ENCODE measurements at places on chromosomes 2 and 18. TPM values are rescaled to one million over a fixed set of nuclear protein-coding genes. Genes with fewer than 3 reads are reported as not detected.

The CD207 gene
- total RNA-seq, result not detected

The GEN1 gene
- 7.9 TPM for total RNA-seq

The FBXO41 gene
- total RNA-seq, result 0.83 TPM

The ICOS gene
- not detected for total RNA-seq

- DNase-seq, result peak; percentile 28
Observed at GRCh38 chr2:147844697-147845410, at the start of gene ACVR2A. Gene ACVR2A (plus strand): TSS chr2:147845029. CDS start chr2:147845153, 124 bp downstream.

GRCh38 chr2:176081376-176081836 lies 2.4 kb downstream of the EVX2 start:
- no peak for DNase-seq

GRCh38 chr2:202488671-202489070 lies 112.5 kb downstream of the BMPR2 start:
- DNase-seq, result no peak

DNA sequence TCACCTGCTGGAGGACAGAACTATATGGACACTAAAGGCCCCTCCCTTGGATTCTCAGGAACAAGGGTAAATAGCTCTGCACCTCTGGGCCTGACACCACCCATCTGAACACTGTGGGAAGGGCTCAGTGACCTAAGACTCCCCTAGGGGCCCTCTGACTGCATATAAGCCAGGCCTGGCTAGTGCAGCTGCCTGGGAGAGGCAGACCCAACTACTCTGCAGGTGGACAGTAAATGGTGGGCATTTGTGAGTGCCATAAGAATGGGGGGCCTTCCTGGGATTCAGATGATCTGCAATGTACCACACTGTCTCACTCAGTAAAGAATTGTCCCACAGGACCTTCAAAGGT lies 11.2 kb upstream of the WIPF1 start:
- DNase-seq, result no peak

- DNase-seq, result no peak
Observed at GRCh38 chr2:88123164-88123974, 4.5 kb downstream of the FABP1 start.

DNA sequence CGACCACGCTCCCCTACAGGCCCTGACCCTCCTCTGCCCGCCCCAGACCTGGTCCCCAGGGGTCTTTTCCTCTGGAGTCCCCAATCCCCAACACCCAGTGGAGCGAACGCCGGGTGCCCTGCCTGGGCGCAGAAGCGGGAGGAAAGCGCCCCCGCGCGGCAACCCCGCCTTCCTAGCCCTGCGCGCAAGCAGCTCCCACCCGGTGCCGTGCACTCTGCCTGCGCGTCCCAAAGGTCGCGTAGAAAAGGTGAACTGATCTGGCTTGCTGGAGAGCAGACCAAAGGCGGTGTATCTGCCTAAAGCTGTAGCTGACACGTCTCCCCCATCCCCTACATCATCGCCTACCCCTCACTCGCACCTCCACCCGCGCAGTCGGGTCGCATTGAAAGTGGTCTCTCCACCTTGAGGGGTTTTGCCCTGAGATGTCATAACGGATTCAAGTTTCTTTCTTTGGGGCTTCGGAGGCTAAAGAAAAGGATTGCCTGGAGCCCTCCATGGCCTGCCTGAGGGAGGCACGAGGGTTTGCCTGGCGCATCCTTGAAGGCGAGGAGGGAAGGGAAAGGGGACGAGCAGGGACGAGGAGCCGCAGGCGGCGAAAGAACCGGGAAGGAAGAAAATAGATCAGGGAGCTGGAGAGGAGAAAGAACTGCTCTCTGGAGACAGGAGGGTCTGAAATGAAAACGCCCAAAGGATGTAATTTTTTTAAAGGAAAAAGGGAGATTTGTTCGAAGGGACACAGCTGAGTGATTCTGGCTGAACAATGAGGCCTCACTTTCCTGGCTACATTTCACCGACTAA lies 5.8 kb downstream of the GAD1 start:
- DNase-seq, result no peak

DNA sequence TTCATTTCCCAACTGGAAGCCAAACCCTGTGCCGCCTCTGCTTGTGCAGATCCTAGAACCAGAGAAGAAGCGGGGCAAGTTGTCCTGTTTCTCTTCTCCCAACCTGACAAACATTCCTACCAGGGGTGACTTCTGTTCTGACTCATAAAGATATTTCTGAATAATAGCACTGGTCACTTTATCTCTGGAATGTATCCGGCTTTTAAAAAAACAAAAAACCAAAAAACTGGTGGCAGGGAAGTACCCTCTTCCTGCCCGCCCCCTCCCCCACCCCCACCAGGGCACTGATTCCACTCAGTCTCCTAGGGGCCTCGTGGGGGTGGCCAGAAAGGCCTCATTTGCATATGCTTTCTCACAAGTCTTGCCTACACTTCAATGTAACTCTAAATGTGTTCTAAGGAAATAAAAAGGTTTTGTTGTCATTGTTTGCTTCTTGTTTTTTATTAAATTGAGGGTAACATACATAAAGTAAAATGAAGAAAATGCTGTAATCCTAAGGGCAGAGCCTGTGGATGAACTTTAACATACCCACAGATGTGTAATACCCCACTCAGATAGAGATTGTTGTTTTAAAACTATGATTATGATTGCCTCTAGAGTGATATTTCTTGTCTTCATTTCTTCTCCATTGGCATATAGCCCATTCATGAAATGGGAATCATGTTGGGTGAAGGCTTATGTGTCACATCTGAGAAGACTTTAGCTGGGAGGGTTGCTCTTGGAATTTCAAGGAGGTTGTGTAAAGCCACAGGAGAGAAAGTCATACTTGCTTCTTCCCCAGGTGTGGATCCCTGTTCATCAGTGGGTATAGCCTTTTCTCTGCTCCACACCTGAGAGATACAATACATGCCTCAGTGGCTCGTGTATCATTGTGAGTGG lies 5.3 kb upstream of the FOSL2 start:
- peak; percentile 37 for DNase-seq

GRCh38 chr2:36657703-36658102 lies 38.8 kb upstream of the VIT start:
- no peak for DNase-seq

- no peak for DNase-seq
Observed at GRCh38 chr18:27717816-27718215, 459.1 kb downstream of the CDH2 start.

All from IMR-90 (cell line).